ENCODE measurements at places on chromosomes 13 and 19.
A peak's percentile ranks its signal among the peaks of the same experiment; 100 is the strongest.

GRCh38 chr13:99566125-99567083, 65.1 kb downstream of the TM9SF2 start:
- no peak for DNase-seq

GRCh38 chr13:33918199-33918932, 100.4 kb downstream of the RFC3 start:
- no peak for DNase-seq

- DNase-seq: no peak
Observed at GRCh38 chr13:40996426-40997092, 22.6 kb downstream of the ELF1 start.

- DNase-seq: no peak
Observed at GRCh38 chr13:59679254-59679653, 484.5 kb downstream of the DIAPH3 start.

- peak; percentile 24 for DNase-seq
Observed at GRCh38 chr19:6340493-6341201, 7.2 kb upstream of the ACER1 start.

DNA sequence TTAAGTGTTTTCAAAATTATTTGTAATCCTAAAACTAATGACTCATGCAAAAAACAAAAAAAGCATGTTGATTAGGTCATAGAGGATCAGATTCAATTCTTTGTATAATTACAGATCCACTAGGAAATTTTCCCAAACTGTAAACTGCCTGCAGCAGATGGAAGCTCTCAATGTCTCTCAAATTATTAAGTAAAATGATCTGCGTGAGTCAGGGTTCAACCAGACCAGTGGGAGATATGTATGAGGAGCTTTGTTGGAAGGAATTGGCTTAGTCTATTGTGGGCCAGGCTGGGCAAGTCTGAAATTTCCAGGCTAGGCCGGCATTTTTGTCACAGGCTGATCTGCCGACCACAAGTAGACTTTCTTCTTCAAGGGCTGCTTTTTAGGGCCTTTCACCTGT, 14.4 kb upstream of the SACS start:
- DNase-seq: peak; percentile 86

- DNase-seq: no peak
Observed at GRCh38 chr19:7841751-7842660, 12.0 kb downstream of the EVI5L start.

- no peak for DNase-seq
Observed at GRCh38 chr19:38691938-38692457, 44.5 kb downstream of the ACTN4 start.

DNA sequence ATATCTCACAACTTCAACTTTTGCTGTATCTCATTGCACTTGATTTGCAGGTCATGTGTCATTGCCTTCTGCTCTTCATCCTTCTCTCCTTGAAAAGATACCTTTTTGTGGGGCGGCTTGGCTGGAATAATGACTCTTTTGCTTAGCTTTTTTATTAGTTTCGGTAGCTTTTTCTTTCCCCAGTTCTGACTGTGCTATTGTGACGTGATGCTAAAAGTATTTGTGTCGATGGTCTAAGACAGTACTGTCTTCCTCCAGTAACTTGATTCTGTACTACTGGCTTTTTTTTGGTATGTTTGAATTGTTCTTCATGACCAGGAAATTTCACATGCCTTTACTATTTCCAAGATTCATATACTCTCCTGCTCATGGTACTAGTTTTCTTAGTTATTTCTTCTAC, 63.1 kb downstream of the SLITRK1 start:
- DNase-seq: no peak

GRCh38 chr13:50437252-50437651, 406.2 kb downstream of the DLEU7 start:
- no peak for DNase-seq

DNA sequence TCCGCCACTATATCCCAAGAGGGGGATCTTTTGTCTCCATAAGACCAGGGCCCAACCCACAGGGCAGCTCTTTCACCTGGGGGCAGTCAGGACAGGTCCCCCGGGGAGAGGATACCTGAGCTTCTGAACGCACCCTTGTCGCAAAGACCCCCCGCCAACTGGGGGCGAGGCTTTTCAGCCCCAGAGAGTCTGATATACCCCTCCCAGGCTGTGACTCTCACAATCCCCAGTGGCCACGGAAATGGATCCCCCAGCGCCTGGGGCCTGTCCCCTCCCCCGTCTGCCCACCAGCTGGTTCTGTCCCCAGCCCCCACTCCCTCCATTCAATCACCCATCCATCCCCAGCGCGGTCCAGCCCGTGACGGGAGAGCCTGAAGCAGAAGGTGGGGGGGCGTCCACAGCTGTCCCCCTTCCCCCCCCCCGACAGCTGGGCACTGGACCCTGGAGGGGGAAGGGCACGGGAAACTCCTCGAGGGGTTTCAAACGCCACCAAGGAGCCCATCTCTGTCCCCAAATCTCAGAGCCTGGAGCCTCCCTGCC, 823 bp downstream of the DOCK6 start:
- peak; percentile 70 for DNase-seq

DNA sequence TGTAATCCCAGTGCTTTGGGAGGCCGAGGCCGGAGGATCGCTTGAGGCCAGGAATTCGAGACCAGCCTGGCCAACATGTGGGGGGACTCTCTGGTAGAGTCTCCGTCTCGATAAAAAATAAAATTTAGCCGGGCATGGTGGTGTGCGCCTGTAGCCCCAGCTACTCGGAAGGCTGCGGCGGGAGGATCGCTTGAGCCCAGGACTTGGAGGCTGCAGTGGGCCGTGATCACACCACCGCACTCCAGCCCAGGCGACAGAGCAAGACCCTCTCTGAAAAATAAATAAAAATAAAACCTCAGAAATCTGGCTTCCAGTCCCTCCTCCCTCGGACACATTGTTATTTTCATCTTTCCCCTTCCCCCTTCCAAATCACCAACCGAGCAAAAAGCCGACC, 332 bp downstream of the IRGQ start:
- no peak for DNase-seq

GRCh38 chr13:102039264-102039663, 362.6 kb downstream of the FGF14 start:
- DNase-seq: no peak

DNA sequence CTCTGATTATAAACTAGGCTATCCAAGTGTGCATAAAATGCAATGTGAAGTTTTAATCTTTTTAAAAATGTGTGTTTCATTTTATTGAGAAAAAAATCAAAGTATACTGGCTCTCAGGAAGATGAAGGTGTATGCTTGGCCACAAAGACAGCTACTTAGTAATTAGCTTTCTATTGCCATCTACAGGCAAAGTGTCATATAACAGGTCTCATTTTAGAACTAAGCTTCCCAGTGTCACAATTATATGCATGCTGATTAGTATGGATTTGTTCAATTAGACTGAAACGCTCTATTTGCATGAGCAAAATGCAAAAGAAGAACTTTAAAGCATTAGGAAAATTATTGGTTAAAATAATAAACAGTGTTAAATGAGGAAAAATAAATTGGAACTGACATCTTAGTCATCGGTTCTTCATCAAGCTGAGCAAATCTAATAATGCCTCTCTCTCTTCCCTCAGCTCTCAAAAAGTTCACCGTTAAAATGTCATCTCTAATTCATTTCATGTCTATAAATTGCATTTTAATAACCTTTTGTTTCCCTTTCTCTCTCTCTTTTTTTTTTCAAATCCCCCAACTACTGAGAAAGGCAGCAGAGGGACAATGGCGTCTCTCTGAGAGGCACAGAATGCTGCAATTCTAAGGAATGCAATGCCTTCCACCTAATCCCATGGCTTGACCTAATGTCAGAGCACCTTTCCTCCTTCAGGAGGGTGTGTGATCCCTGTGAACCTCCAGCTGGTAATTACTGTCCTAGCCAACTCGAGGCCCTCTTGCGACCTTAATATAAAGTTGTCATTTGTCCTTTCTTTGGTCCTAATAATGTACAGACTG, 313.1 kb upstream of the MAB21L1 start:
- peak; percentile 69 for DNase-seq

- DNase-seq: peak; percentile 55
Observed at GRCh38 chr19:6412447-6413091, 12.0 kb downstream of the KHSRP start.

DNA sequence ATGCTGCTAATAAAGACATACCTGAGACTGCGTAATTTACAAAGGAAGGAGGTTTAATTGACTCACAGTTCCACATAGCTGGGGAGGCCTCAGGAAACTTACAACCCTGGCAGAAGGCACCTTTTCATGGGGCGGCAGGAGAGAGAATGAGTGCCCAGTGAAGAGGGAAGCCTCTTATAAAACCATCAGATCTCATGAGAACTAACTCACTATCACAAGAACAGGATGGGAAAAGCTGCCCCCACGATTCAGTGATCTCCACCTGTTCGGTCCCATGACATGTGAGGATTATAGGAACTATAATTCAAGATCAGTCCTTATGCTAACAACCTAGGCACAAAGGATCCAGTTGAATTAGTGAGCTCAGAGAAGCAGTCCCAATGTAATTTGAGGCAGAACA, 59.4 kb downstream of the GPC6 start:
- DNase-seq: peak; percentile 80

DNA sequence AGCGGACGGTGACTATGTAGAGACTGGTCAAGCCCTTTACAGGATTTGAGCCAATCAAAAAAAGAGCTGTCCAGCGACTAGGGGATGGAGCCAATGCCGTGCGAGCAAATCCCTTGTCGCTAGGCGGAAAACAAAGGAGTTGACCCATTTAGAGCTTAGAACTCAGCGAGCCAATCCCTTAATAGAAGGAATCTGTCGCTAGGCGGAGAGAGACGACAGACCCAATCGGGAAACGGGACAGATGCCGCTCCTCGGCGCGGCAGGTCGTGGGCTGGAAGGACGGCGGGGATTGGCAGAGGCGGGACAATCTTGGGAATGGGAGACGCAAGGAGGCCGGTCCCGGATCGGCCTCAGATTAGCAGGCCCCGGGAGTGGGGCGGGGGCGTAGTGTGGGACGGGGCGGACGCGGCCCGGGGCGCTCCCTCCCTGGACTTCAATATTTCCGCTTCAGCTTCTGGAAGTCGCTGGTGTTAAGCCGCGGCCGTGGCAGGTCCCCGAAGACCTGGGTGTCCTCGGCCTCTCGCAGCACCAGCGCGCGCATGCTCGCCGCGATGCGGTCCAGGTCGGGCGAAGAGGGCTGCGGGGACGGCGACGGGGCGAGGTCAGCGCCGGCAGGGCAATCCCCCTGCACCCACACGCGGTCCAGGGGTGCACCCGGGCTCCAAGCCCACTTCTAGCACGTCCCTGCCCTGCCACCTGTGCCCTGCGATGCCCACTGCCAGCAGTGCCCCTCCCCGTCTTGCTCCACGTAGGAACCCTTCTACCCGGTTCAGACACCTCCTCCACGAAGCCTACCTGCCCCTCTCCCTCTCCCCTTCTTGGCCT, 2.3 kb upstream of the PNKP start:
- DNase-seq: peak; percentile 99

DNA sequence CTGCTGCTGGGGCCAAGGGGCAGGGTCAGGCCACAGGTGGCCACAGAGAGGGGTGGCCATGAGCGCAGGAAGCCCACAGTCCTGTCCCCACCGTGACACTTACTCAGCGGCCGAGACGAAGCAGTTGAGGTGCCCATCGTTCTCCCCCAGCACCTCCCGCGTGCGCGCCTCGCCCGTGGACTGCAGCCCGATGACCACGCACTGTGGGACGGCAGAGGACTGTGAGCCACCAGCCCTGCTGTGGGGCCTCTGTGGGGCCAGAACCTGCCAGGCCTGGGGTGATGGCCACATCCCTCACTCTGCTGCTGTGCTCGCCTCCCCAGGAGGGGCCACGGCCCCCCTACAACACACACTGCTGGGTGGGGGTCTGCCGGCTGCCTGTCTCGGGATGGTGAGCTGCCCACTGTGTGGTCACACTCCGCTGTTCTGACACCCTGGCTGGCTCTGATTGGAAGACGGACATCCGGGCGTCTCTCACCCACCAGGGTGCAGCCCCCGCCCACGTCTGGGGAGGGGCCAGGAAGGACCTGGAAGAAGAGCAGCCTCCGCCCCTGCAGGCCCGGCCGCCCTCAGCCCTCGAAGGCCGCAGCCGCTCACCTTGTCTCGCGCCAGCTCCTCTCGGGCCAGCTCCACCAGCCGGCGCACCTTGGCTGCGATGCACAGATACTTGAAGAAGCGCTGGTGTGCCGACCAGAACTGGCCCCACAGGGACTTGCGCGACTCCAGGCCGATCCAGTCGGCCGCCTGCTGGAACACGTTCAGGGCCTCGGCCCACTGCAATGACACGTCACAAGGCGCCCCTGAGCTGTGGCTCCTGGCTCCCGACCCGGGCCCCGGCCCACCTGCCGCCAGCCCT, 13.2 kb downstream of the GPX4 start:
- DNase-seq: no peak

DNA sequence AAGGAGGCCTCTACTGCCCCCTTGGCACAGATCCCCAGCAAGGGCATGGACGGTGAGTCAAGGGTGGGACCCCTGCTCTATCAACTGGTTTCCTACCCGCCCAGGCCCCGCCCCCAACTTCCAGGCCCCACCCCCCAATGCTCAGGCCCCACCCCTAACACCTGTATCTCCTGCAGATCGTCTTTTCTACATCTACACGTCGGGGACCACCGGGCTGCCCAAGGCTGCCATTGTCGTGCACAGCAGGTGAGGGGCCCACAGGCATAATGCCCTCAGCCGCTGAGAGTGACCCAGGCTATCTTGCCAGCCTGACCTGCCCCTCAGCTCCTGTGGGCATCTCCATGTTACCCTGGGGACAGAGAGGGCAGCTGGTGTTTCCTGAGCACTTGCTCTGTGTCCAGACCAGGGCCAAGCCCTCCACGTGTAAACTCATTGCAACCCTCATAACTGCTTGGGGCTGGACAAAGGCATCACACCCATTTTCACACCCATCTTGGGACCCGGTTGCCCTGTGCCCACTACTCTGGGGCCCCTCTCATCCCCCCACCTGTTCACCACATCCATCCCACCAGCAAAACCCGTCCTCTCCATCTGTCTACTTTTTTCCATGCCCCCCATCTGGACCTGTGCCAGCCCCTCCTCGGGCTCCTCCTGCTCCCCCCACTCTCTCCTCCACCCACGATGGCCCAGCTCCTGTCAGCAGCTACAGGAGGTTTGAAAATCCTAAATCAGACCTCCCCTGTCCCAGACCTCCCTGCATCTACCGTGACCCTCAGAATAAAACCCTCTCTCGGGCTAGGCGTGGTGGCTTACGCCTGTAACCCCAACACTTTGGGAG, 17.2 kb downstream of the SLC27A1 start:
- no peak for DNase-seq

DNA sequence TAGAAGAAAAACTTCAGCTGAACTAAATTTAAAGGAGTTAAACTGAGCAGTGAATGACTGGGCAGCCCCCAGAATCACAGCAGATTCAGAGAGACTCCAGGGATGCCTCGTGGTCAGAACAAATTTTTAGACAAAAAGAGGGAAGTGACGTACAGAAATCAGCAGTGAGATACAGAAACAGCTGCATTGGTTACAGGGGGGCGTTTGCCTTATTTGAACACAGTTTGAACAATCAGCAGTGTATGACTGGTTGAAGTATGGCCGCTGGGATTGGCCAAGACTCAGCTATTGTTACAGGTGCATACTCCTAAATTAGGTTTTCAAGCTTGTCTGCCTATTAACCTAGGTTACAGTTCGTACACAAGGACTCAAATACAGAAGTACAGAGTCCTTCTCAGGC, 2.2 kb upstream of the SPRYD7 start:
- no peak for DNase-seq

- no peak for DNase-seq
Observed at GRCh38 chr13:82571653-82572052, 1310.6 kb downstream of the SLITRK1 start.

Data from NCI-H524 (cell line).